GM23248 (cell line): ENCODE measurements at places on chromosomes 3 and 15. TPM values are rescaled to one million over a fixed set of nuclear protein-coding genes. Genes with fewer than 3 reads are reported as not detected.
A peak's percentile ranks its signal among the peaks of the same experiment; 100 is the strongest.

DNA sequence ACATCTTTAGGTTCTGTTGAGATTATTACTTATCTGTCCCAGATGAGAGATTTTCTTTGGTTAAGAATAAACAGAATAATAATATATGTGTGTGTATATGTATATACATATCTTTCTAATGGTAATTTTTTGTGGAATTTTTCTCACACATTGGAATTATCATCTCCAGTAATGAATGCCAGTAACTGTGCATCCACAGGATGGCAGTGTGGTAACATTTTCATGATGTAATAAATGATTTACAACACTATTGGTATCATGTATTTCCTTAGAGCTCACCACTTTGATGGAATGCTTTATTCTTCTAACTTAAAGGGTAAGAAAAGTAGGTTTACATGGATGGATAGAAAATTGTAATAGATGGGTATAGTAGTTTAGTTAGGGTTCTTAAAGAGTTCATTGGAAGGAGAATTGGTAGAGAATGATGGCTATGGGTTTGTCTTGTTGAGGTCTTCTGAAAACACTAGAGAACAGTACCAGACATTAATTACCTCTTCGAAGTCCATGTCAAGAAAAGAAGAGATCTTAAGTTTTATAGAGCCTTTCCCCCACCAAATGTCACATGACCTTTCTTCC lies 78.1 kb downstream of the STT3B start:
- DNase-seq: peak; percentile 63

DNA sequence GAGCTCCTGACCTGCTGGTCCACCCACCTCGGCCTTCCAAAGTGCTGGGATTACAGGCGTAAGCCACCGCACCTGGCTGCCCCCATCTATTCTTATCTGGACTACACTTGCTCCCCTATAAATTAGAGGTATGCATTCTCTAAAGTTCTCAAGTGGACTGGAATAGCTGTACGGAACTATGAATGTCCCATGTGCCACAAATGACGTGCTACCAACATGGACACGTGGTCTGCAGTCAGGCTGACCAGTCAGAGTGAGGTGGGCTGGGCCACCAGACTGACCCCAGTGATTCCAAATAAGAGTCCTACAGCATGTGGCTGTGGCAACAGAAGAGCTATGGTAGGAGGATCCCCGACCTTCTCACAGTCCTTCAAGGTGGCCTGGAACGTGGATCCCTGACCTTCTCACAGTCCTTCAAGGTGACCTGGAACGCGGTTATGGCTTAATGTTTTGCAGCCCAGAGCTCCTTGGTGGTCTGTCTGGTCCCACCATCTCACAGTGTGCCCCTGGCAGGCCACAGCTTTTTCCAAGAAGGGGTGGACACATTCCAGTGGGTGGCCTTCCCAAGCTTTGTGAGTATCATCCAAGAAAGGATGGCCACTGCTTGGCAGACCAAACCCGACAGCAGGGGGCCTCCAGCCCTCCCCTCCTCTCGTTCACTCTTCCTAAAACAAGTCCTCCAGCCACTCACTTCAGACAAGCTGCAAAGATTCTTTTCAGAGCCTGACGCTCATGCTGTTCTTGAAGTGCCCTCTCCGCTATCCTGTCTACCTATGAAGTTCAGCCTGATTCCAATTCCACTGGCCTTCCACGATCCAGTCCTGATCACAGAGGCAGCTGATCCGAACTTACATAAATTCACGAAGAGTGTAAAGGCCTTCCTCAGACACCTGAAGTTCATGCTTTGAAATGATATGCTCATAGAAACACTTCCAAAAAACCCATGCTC lies 4.4 kb downstream of the ADAMTS17 start:
- no peak for DNase-seq

DNA sequence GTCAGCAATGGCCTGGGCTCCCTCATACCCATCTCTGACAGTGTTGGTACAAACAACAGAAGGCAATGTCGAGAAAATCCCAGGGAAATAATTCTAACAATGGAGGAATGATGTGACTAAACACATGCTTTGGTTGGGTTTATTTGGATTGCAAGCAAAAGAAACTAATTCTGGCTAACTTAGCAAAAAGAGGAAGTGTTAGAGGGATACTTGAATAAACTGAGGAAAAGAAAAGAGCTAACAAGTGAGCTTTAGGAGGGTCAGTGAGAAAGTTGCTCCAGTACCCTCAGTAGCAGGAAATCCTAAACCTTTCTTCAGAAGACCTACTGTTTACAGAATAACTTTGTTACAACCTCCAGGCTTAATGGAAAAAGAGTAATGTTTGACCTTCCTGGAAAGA lies 264.6 kb upstream of the WNT5A start:
- no peak for DNase-seq

- DNase-seq: peak; percentile 28
Observed at GRCh38 chr15:40782609-40783227, 12.9 kb downstream of the C15orf62 start.

DNA sequence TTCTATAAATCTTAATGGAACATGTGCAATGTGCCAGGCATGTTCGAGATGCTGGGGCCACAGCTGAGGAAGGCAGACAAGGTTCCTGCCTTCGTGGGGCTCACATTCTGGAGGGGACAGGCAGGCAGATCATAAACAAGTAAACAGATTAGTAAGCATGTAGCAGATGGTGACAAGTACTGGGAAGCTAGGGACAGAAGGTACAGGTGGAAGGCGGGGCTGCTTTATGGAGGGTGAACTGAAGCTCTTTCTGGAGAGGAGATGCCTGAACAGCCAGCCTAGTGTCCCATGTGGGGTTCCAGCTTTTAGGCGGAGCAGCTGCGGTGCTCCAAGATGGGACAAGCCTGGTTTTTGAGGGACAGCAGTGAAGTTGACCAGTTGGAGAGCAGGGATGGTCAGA lies 74.7 kb upstream of the SNRK start:
- DNase-seq: no peak

GRCh38 chr3:134148534-134148933 lies 102.1 kb downstream of the RYK start:
- DNase-seq: peak; percentile 57

DNA sequence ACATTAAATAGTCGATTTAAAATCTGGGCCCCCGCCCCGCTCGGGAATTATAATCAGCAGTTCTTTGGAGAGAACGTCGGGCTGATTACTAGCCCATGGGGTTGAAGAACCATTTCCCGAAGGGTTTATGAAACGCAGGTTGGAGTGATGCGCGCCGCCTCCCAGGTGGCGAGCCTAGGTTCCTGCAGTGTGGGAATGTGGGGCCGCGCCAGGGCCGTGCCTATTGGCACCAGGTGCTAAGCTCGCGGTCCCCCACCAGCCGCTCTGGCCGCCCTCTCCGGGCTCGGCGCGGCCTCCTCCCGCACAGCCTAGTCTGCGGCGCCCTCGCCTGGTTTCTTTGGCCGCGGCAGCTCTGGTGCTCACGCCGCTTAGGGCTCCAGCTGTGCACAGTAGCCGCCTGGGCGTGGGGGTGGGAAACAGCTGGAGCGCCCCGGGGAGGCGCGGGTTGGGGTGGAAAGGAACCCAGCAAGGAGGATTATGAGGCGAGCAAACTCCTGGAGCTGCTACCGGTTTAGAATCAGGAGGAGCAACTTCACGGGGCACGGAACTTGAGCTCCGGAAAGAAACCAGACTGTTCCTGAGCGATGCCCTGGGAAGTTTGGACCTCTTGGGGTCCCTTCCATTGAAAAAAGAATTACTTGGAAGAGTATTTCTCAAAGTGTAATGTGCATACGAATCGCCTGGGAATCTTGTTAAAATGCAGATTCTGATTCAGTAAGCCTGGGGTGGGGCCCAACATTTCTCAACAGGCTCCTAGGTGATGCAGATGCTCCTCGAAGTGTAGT lies 5.6 kb upstream of the MECOM start:
- peak; percentile 79 for DNase-seq

DNA sequence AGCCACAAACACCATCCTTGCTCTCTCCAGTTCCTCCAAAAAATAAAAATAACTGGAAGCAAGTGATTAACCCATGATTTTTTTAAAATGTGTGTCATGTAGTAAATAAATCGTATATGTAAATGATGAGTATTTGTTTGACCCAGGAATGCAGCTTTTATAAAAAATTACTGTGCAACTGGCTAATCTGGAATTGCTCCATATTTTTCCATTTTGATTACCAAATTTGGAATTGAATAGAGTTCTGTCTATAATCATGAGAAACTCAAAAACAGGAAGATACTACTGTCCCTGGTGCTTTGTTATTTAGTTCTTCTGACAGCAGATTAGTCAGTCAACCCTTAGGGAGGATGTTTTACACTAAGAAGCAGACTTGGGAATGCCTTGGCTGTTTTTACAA lies 116.2 kb downstream of the CCNL1 start:
- DNase-seq: no peak

- peak; percentile 7 for DNase-seq
Observed at GRCh38 chr15:34999906-35000305, 11.8 kb upstream of the ZNF770 start.

DNA sequence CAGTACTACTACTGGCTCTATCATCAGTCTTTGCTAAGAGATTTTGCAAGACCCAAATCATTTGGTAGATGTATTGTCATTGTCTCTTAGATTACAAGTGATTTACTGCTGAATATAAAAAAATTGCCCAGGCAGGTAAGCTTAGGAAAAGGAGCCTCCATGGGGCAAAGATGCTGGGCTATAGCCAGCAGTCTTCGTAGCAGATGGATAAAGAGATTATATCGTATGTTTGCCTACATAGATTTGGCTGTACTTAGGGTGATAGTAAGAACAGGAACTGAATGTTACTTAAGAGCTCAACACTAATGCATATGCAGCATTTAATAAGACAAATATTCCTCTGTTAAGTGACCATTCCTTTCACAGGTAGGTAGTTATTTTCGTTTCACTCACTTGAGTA lies 48.9 kb downstream of the PTPRG start:
- no peak for DNase-seq

DNA sequence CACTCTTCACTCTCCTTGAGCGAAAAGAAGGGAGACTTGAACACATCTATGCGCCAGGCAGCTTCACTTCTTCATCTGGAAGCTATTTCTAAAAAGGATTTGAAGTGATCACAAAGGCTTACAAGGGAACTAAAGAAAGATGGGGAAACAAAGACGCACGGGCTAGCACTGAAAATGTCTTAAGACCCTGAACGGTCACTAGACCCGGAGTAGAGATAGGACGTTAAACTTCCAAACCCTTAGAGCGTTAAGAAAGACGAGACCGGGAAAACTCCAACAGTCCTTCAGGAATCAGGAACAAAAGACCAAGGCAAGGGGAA lies 47.5 kb upstream of the EPHB3 start:
- DNase-seq: no peak

- no peak for DNase-seq
Observed at GRCh38 chr15:64070106-64070505, 23.5 kb downstream of the CIAO2A start.

DNA sequence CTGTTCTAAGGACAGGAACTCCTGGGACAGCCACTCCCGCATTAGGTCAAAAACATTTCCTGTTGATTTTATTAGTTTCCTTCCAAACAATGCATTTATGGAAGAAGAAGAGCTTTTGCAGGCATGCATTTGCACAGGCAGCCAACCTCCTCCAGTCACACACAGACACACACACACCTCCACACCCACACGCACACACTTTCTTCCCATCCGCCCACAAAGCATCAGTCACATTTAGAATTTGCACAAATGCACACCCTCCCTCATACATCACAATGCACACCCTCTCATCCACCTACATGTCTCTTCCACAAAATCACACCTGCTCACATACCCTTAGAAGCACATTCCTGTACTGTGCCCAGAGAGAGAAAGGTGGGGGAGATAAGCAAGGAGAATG lies 4.1 kb upstream of the TYRO3 start:
- DNase-seq: no peak

DNA sequence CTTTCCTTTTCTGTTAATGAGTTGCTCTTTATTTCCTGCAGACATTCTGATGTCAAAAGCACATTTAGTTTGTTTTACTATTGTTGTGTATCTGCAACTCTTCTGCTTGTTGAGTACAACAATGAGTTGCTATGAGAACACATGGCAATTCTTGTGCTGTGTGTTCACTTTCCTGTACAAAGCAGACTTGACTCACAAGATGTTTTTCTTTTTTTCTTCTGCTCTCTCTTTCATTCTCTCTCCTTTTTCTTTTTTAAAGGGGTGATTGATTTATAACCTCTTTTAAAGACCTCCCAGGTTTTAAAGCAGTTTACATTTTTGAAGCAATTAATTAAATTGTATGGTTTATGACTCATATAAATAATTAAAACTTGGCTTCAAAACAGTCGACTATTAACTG lies 31.6 kb upstream of the ABHD10 start:
- DNase-seq: peak; percentile 74

EID1 gene
- 267 and 281 TPM in 2 replicates for total RNA-seq

SEMA6D gene
- total RNA-seq: 1.4 TPM in 2 replicates

NRG4 gene
- total RNA-seq: not detected in 2 replicates

BCL2A1 gene
- total RNA-seq: 1.6 TPM in 1 of 2 replicates, not detected in the other

MOBP gene
- total RNA-seq: not detected in 2 replicates

ETV5 gene
- total RNA-seq: 35.9 and 44.0 TPM in 2 replicates

PLAAT1 gene
- not detected in 2 replicates for total RNA-seq

CFAP161 gene
- total RNA-seq: not detected in 2 replicates
